ENCODE measurements at places on chromosomes 12 and 14.

DNA sequence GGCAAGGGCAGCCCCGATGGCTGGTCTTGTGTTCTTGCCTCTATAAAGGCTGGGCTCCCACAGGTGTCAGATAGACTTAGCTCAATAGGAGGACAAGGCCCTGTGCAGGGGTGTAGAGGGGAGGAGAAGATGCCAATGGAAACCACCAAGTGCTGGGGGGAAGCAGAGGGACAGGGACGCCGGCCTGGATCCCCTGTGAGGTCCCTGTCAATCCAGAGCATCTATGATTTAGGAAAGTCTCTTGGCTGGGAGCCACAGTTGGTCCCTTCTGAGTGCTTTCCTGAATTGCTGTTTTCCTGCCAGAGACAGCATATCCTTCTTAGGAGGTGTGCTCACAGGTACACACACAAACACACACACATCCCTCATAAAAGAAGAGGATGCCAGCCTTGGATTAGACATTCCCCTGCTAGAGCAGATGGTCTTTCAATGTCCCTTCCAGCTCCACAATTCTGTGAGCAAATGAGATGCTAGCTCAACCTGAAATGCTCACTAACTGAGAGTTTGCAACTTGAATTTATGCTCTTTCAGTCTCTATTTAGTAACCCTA lies 62.7 kb downstream of the TTC7B start:
- H3K4me1 ChIP-seq: peaks cover under 1% of the 10 kb centered on the region
- no peaks in the 10 kb centered on the region for H3K36me3 ChIP-seq
- H3K4me3 ChIP-seq: no peak overlapping the region
- H3K27me3 ChIP-seq: no peaks in the 10 kb centered on the region

DNA sequence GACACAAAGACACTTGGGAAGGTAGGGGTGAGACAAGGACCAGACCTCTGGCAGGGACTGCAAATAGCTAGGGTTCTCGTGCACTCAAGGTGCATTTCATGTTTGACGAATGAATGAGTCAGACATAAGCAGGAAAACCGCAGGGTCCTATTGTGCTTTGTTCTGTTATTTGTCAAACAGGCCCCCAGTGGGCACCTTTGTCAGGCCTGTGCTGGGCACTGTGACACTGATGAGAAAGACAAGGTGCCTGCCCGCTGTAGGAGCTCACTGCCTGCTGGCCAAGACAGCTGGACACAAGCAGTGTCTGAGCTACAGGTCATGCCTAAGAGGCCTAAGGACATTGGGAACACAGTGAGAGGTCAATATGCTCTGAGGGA lies 2.3 kb downstream of the OTUB2 start:
- no peaks in the 10 kb centered on the region for H3K27me3 ChIP-seq
- no peak overlapping the region for H3K4me3 ChIP-seq
- H3K27ac ChIP-seq: no peak overlapping the region

- H3K27ac ChIP-seq: no peak overlapping the region
- no peak for DNase-seq
- H3K4me1 ChIP-seq: peaks cover 23% of the 10 kb centered on the region
- H3K27me3 ChIP-seq: no peaks in the 10 kb centered on the region
- H3K4me3 ChIP-seq: no peak overlapping the region
Measured at GRCh38 chr12:68617160-68617926, 6.6 kb downstream of the RAP1B start.

DNA sequence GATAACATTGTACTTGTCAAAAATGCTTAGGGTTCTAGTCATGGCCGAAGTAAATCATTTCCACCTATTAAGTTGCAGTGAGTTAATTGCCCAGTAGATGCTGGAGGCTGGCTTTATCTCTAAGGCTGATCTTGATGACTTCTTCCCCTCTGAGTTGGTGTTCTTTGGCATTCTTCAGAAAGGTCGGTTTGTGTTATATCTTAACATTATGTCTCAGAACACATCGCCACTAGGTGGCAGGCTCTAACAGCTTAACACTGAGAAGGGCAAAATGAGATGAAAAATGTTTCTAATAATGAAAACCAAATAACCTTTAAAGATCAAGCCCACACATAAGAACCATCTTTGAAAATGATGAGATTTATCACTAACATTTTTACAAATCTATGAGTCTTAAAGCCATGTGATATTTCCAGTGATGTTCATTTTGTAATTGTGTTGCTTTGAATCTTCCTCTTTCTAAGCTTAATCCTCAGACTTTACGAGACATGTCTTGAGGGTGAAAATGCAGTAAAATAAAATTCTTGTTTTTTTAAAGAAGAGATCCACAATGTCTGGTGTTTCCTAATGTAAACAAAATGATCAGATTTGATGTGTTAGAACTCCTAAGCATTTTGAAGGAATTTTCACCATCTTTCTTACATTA lies 28.6 kb downstream of the SUDS3 start:
- no peak overlapping the region for H3K27ac ChIP-seq
- H3K4me1 ChIP-seq: no peaks in the 10 kb centered on the region
- no peaks in the 10 kb centered on the region for H3K36me3 ChIP-seq
- H3K27me3 ChIP-seq: no peaks in the 10 kb centered on the region
- H3K4me3 ChIP-seq: no peak overlapping the region
